ENCODE measurements at places on chromosomes 6 and 20.

GRCh38 chr6:140572129-140572528 is 1197.7 kb upstream of the CITED2 start:
- no peak for DNase-seq

DNA sequence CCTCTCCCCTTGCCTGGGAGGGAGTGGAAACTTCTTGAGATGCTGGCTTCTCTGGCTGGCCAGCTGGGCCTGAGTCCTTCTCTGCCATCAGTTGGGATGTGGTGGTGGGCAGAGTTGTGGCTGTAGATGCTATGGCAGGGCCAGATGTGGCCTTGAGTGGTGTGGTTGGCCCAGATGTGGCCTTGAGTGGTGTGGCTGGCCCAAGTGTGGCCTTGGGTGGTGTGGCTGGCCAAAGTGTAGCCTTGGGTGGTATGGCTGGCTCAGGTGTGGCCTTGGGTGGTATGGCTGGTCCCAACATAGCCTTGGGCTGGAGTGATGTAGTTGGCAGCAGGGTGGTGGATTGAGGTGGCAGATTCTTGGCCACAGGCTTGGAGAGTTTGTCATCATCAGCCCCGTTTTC is 36.7 kb downstream of the C6orf132 start:
- DNase-seq = no peak

- no peak for DNase-seq
These were observed 279.7 kb downstream of the GMDS start for GRCh38 chr6:1965596-1966224.

DNA sequence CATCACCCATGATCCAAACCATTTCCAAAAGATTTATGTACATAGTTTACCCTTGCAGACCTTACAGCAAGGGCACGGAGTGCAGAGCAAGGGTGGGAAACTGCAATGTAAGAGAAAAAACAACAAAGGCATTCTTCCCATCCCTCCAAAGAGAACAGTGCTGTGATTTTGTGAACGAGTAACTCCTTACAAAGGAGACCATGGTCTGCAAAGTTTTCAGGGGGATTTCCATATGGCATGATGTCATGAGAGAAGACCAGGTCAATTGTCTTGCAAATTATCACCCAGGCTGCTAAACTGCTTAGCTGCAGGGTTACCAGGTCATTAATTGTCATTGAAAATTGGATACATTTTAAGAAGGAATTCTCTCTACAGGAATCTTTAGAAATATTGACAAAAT is 58.3 kb downstream of the LAMP5 start:
- DNase-seq = no peak

DNA sequence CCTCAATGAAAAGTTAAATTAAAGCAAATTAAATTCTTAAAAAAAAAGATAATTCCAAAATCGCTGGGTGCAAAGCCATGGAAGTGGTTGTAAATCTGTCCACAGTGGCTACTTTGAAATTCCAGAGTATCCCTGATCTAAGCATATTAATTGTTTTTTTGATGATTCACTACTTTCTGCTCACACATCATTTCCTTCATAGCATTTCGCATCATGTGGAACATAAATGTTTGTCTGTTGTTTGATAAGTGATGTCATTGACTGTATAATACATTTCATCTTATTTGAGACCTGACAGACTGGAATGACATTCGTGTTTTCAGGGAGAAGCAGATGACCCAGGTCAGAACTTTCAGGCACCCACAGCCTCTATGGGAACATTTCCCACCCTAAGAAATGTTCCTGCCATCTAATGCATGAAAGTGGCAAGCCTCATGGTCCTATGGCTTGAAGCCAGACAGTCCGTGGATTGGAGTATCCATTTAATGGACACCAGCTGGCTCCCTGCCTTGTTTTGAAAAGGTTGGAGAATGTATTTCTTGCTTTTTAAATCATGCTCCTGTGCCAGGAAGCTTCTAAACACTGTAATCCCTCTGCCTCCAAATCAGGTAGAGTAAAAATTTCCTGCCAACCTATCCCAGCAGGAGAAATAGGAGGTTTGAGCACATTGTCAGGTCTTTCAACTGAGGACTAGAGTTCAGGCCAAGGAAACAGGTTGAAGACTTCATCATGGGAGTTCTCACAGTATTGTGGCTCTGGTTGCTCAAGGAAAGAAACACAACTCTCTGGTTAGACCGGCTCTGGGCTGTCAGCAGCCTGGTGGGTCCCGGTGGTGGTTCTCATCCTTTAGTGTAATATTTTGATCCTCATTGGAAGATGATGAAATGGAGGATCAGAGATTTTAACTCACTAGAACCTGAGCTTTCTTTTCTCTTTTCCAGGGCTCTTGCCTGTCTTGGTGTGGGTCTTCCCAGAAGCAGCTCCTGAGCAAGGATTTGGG is 157.9 kb downstream of the SLC24A3 start:
- DNase-seq = no peak

DNA sequence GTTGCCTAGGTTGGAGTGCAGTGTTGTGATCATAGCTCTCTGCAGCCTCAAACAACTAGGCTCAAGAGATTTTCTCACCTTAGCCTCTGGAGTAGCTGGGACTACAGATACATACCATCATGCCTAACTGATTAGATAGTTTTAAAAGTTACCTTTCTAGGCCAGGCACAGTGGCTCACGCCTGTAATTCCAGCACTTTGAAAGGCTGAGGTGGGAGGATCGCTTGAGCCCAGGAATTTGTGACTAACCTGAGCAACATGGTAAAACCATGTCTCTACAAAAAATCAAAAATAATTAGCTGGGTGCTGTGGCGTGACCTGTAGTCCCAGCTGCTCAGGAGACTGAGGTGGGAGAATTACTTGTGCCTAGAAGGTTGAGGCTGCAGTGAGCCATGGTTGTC is 41.2 kb downstream of the SLC17A5 start:
- no peak for DNase-seq
